Thyroid gland (tissue), 4 donors: ENCODE measurements at places on chromosomes 3 and 15. TPM values are rescaled to one million over a fixed set of nuclear protein-coding genes. Genes with fewer than 3 reads are reported as not detected.

DNA sequence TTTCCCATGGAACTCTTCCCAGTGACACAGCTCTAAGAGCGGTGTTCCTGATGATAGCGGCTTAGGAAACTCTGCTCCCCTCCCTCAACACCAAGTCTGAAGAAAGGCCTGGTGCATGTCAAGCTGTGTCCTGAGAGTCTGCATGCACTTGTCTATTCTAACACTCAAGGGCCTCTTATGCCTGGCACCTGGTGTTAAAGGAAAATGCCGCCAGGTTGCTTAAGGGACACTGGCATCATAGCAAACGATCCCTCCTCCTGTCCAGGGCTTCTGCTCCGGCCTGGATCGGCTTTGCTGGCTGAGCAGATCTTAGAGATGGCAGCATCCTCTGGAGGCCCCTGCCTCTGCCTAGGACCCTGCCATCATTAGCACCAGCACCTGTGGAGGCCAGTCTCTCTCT lies 121.7 kb downstream of the MEGF11 start:
- peak; percentile 12 for DNase-seq

DNA sequence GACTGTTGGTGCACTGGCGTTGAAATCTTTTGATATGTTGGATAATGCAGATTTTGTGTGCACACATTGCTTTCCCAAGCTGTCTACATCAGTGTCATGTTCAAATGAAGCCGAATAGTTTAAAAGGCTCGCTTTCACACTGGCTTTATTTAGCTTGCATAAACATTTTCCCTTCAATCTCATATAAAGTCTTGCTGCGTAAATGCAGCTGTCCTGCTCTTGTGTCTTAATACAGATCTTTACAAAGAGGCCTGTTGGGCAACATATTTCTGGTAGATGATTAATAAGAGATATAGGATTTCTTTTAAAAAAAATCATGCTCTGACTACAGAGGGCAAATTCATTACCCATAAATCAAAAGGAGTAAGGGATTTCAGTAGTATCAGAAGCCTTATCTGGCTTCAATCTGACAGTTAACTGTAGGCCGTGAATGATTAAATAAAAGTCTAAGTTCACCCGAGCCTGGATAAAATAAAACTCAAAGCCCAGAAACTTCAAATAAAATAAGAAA lies 937.2 kb downstream of the FHIT start:
- DNase-seq = no peak

- no peak for DNase-seq
These were observed 209.5 kb downstream of the MECOM start for GRCh38 chr3:169454060-169454317.

The CADPS gene
- not detected for total RNA-seq

The VEPH1 gene
- total RNA-seq = 3.1 TPM

DNA sequence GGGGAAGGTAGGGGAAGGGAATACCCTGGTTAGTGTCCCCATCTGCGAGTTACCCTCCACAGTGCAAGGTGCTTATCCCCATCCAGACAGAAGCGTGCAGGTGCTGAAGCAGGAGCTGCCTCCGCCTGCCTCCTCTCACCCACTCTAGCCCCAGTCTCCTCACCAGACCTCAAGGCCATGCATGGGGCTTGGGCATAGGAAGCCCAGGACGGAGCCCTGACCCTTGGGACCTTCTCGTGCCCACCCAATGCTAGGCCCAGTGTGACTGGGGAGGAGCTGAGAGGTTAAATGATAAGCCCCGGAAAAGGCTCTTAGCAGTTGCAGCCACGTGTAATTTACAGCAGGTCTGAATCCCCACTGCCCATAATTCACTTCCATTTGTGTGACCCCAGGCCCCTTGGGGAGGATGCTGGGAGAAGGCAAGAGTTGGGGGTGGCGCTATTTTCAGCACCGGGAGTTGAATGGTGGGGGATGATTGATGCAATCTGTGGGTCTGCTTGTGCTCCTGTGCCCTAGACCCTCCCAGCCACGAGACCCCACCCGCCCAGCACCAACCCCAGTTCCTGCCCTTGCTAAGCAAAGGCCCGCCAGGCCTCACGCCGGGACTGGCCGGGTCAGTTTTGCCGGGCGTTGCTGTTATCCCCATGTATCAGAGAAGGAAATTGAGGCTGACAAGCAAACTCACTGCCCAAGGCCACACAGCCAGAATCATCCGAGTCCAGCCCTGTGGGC lies 14.5 kb upstream of the PLXND1 start:
- DNase-seq = no peak

DNA sequence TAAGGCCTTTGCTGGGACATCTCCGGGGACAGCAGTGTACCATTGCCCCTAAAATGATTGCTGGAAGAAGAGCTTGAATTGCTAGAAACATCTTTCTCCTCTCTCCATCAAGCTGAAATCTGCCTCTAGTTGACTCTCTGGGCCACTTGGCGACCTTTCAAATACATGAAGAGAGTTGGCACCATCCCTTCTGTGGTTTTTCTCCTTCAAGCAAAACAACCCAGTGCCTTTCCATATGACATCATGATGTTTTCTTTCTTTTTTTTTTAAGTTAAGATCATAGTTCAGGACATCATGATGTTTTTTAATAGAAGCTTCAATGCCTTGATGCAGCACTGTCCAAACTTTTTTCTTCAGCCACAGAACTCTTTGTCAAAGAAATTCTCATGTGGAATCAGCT lies 144.0 kb upstream of the PTPRG start:
- DNase-seq = no peak

The UACA gene
- 92.3 TPM for total RNA-seq

The ABI3BP gene
- 68.7 TPM for total RNA-seq

The PLSCR5 gene
- total RNA-seq = not detected

The MAP6D1 gene
- 3.0 TPM for total RNA-seq
